Suppressor macrophage (primary cell): ENCODE measurements at places on chromosomes 6 and 20.
A peak's percentile ranks its signal among the peaks of the same experiment; 100 is the strongest.

- DNase-seq = peak; percentile 32
Observed at GRCh38 chr6:72955666-72956065, 269.6 kb downstream of the KHDC1L start.

- DNase-seq = no peak
Observed at GRCh38 chr6:71929047-71929446, 42.7 kb downstream of the RIMS1 start.

GRCh38 chr6:2725364-2725988 lies 25.2 kb downstream of the MYLK4 start:
- no peak for DNase-seq

DNA sequence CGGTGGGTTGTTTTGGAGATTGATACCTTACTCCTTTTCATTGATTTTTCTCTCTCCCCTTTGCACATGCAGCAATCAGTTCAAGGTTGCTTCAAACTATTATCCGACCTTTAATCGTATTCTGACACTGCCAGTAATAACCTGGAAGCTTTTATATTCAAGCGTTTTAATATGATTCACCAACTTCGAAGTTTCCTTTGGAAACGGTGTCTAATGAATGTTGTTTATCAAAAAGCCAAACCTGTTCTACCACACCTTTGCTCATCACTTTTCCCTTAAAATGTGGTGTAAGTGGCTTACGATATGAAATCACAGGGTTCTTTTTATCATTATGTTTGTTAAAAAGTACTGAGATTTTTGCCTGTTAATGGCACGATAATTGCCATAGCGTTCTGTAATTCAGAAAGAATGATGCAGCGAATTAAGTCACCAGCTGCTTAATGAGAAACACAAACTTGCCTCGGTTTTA lies 660 bp downstream of the STXBP5 start:
- DNase-seq = no peak

- DNase-seq = peak; percentile 82
Observed at GRCh38 chr20:23340524-23340923, 10.1 kb upstream of the NXT1 start.

DNA sequence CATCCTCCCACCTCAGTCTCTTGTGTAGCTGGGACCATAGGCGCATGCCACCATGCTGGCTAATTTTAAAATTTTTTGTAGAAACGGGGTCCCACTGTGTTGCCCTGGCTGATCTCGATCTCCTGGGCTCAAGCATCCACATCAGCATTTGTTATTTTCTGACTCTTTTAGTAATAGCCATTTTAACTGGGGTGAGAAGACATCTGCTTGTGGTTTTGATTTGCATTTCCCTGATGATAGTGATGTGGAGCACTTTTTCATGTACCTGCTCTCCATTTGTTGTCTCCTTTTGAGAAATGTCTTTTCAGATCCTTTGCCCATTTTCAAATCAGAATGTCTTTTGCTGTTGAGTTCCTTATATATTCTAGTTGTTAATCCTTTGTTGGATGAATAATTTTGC lies 22.2 kb upstream of the TULP4 start:
- DNase-seq = no peak

DNA sequence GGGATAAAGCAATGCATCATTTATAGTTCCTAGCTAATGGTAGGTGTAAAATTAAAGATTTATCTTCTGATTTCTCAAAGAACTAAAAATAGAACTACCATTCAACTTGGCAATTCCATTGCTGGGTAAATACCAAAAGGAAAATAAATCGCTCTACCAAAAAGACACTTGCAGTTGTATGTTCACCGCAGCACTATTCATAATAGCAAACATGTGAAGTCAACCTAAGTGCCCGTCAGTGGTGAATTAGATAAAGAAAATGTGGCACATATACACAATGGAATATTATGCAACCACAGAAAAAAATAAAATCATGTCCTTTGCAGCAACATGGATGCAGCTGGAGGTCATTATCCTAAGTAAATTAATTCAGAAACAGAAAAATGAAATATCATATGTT lies 279.8 kb upstream of the PRND start:
- DNase-seq = no peak

GRCh38 chr6:32047084-32047478 lies 8.9 kb downstream of the CYP21A2 start:
- no peak for DNase-seq

DNA sequence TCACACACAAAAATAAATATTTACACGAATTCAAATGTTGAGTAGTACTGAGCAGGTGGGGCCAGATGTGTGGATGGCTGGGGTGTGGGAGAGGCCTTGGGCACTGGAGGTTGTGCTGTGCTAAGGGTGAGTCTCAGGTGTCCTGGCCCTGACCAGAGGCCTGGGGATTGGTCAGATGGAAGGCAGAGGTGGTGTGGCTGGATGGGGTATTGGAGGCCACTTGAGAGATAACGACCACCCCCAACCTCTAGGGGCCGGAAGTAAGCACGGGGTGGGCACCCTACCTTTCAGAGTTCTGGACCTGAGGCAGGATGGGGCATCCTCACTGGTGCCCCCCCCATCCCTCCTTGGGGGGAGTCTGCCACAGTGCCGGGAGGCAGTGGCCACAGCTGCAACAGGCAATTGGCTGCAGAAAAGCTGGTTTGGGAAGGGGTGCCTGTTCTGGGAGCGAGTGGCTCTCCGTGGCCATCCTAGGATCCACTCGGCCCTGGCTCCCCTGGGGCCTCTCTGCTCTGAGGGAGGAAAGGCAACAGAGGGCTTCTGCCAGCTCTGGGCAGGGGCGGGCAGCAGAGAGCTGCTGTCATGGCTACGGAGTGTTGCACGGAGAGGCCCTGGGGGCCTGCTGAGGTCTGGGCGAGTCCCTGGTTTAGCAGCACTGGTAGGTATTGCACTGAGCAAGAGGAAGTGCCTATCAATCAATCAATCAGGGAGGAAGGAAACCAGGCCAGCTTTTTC lies 87.6 kb downstream of the ASXL1 start:
- no peak for DNase-seq

DNA sequence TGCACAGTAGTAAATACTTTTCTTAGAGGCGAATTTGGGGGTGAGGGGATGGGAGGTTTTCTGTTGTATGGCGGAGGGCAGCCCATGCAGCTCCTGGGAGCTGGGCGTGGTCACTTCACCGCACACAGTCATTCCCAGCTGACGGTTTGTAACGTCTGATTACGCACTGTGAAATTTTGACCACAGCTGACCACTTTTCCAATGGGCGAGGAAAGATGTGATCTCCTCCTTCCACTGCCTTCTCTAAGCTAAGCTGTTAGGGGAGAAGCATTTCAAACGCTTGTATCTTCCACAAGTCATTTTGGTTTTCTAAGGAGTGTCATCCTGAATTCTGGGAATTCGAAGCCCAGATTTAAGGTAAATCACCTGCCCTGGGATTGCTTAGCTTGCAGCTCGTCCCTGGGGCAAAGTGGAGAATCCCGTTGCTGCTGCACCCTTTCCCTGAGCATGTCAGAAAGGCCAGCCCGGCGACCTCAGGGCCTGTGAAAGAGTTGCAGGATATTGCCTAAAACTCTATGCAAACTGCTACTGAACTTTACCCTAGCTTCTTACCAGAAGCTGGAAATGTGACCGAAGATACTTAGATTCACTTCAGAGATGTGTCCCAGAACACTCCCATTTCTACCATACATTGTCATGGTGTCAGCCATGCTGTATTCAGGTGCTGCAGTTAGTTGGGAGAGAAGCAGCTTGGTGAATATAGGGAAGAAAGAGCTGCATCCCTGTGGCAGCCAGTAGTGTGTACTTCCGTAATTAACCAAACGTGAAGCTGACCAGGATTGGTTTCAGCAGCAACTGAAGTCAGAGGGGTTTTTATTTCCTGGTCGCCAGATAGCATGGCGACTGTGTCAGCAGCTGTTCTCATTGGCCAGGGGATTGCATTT lies 58.9 kb downstream of the RREB1 start:
- peak; percentile 81 for DNase-seq

GRCh38 chr20:44973053-44973452 lies 6.7 kb downstream of the STK4 start:
- DNase-seq = no peak

- DNase-seq = peak; percentile 63
Observed at GRCh38 chr20:59515013-59515905, 89.1 kb upstream of the PHACTR3 start.

- DNase-seq = no peak
Observed at GRCh38 chr6:161188547-161189465, 85.1 kb downstream of the AGPAT4 start.

DNA sequence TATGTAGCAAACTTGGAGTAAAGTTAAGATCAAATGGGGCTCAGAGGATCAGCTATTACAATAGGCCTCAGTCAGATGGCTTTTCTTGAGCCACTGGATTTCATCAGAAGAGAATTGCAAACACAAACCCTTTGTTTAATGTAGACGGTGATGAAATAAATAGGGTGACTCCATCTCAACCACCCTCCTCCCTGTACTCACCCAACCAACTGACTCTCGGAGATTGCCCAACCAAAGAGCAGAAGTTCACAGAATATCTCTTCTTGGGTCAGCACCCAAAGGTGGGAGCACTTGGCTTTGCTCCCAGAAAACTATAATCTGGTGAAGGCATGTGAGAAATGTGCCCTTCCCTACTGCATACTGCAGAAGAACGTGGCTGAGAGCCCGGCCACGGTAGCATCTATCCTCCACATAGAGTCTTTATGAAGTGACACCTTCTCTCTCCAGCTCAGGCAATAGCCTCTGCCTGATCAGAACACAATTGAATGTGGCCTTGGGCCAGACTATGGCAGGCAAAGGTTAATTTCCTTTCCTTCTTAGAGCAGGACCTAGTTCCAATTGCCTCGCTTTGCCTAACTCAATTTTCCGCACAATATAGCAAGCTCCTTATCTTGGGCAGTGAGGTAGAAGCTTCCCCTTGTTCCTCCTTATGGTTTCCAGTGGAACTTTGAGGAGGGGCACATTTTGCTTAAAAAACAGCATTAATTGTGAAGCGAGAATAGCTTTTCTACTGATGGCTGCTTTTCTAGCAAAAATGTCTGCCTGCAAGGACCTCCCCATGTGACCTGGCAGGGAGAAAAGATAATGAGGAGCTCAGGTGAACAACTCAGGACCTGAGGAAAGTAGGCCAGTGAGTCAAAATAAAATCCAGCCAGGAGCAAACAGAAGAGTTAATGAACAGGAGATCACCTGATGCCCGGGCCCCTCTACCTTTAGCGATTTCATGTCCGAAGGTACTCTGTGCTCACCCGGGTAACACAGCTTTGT lies 79.4 kb downstream of the GFOD1 start:
- DNase-seq = peak; percentile 88

- no peak for DNase-seq
Observed at GRCh38 chr20:52985687-52986086, 13.5 kb downstream of the TSHZ2 start.
